ENCODE measurements at places on chromosomes 5 and 9.
A peak's percentile ranks its signal among the peaks of the same experiment; 100 is the strongest.

DNA sequence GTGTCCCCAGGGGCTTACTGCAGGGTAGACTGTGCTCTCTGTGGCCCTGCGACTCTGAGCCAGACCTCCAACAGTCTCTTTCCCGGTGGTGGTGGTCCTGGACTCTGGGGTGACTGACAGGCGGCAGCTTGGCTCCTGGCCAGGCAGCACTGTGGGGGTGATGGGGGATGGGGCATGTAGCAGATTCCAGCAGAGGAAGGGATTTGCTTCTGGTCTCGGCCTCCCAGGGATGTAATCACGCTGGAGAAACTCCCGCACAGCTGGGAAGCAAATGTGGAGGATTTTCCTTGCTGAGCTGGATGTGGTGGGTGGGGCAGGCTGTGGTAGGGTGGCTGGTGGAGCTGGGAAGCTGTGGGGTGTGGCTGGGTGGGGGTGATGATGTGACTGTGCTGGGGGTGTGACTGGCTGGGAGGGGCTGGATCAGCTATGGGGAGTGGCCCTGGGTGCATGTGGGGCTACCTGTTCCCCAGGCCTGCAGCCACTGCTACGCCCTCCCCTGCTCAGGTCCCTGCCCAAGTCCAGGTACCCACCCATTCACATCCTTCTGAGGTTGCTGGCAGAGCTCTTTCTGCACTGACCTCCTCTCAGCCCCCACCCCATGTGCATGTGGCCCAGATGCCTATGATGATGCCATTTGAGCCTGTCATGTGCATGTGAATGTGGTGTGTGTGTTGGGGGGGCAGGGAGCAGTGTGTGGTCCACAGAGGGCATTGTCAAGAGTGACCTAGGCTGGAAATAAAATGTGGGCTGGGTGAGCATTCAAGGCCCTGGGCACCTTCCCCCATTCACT lies 3.8 kb downstream of the NDST1 start:
- DNase-seq: peak; percentile 64

DNA sequence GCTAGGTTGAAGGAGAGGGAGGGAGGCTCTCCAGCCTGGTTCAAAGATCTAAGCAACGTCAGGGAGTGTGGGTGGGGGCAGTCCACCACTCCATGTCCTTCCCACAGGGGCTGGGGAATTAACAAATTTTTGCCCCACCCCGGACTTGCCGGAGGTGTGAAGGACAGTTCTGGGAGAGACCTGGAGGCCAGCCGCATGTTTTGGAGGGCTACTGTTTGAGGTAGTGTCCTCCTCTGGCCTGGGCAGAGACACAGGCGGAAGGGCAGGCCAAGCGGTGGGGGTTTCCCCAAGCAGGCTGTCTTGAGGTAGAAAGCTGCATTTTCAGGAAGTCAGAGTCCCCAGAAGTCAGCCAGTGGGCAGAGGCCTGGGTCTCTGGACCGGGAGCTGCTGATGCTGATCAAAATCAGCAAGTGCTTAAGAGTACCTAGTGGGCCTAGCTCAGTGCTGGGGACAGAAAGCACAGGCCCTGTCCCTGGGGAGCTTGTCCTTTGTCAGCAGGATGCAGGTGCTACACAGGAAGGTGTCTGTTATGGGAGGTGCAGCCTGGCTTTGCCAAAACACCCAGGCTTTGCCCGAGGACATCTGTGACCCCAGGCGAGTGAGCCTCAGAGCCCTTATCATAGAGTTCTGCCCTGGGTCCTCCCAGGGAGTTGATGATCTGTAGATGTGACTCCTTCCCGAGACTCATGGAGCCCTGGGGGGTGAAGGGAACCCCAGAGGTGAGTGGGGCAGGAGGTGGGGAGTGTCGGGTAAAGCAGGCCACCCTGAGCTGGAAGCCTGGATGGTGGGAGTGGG lies 18.5 kb downstream of the JADE2 start:
- no peak for DNase-seq

GRCh38 chr9:129310666-129311350 lies 132.7 kb upstream of the IER5L start:
- DNase-seq: no peak

DNA sequence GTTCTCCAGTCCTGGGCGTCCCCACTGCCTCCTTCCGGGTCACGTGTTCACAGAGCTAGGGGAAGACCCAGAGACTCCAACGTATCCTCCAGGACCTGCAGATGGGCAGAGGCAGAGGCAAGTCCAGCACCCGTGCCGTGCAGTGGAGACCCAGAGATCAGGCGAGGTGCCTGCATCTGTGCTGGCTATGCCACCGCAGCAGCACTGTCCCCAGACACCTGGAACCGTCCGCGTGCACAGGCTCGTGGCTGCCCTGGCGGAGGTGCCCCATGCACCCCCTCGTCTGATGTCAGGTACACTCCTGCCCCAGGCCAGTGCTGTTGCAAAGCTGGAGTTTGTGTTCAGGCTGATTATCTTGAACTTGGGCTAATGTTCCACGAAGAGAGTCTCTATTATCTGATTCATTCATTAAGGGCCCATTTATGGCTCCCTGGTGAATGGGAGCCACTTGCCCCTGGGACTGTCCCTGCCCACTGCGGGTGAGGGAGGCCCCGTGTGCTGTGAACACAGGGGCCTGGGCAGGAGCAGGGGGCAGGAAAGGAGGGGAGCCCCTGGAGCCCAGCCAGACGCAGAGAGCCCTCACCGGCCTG lies 13.7 kb downstream of the IRX4 start:
- no peak for DNase-seq

DNA sequence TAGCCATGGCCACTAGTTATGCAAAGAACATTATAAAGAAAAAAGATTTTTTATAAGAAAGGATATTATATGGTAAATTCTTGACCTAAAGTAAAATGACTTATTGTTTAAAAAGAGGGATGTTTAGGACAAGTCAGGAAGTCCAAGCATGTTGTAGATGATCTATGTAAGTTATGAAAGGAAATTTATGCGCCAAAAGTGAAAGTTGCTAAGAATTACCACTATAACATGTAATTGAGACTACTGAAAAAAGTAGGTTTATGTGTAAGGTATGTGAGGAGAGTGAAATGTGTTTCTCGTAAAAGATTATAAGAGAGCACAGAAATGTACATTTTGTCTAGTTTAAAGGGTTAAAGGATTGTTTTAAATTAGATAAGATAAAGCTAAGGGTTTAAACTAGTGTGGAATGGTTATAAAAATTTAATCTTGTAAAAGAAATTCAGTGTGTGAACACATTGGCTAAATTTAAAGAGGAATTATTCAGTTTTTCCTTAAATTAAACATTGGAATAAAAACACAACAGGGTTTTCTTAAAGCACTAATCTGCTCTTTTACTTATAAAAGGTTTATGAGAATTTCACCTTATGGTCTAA lies 1100.4 kb upstream of the EDIL3 start:
- peak; percentile 14 for DNase-seq

Measured in ELR (cell line).